ENCODE measurements at places on chromosomes 4 and X.
A peak's percentile ranks its signal among the peaks of the same experiment; 100 is the strongest.

- no peak for DNase-seq
Observed at GRCh38 chr4:77433418-77433733, 172.2 kb upstream of the CXCL13 start.

DNA sequence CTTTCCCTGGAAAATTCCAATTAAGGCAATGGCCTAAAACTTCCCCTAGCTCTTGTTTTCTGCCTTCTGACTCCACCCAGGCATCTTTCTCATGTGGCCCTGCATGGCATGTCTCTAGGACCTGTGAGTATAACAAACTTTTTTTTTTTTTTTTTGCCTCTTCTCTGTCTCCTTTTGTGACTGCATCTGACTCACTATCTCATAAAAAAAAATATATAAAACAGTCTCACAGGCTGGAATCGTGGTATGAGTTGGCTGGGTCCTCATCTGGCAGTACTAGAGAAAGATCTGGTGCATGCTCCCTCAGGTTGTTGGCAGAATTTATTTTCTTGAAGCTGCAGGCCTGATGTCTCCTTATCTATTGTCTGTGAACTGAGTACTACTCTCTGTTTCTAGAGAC, 313.9 kb downstream of the TECRL start:
- no peak for DNase-seq

GRCh38 chrX:99248180-99248579, 1161.9 kb downstream of the PCDH19 start:
- no peak for DNase-seq

DNA sequence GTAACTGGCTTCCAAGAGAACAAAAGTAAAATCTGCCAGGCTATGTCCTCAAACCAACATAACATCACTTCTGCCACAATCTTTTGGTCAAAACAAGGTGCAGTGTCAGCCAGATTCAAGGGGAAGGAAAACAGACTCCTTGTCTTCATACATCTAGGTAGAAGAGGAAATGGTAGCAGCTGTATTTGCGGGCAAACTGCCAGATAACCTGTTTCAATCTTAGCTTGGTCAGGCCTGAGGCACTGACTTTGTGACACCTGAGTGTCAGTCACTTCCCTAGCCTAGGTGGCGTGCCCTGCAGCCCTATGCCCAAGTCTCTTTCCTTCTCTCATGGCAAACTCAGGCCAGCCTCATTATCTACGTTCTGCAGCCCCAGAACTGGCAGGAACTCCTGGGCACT, 146.2 kb upstream of the JADE1 start:
- no peak for DNase-seq

DNA sequence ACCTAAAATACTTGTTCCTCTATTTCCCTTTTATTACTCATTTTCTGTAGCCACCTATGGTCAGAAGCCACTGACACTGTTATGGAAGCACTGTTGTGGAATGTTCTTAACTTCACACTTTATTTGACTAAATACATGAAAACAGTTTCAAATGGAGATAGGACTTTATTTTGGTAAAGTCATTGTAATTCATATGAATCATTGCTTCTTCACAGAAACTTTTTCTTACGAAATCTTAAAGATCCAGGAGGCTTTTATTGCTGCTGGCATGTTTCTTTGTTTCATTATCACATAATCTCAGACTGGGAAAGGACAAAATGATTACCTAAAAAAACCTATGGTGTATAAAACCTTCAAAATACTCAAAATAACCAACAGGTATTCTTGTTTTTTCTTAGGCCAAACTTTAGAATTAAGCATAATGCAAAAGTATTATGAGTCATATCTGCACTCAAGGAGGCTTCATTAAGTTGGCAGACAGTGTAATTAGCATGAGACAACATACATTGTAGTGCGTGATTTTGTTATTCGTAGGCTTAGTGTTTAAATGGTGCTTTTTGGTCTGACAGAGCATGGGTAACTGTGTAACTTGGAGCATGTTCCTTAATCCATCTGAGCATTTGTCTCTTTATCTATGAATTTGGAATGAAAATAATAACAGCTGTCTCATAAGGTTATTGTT, 58.0 kb downstream of the SH3BGRL start:
- no peak for DNase-seq

- DNase-seq: no peak
Observed at GRCh38 chr4:828641-829271, 2.8 kb upstream of the CPLX1 start.

- peak; percentile 46 for DNase-seq
Observed at GRCh38 chrX:45771560-45772340, 571.1 kb upstream of the DIPK2B start.

- DNase-seq: no peak
Observed at GRCh38 chrX:19718642-19719041, 168.8 kb downstream of the SH3KBP1 start.

DNA sequence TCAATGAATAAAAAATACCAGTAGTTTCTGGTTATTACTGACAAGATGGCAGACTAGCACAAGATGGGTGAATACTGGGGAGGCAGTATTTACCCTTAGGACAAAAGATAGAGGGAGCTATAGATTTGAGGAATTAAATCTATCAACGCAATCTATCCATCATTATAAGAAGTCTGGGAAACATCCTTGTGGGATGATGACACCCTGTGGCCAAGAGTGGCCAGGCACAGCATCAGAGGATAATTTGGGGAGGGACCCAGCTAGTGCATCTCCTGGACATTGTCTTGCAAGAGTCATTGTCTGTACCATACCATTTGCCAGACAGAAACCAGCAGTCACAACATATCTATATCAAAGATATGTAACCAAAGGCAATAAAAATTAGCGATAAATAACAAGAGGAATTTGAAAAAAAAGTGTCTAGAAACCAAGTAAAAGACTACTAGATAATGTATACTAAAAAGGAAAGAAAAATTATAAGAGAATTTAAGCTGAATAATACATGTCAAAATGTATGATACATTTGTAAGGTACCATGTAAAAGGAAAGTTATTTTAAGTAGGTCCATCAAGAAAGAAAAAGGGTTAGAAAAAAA, 22.9 kb downstream of the KCTD8 start:
- DNase-seq: no peak

Measured in activated CD8-positive, alpha-beta memory T cell treated with anti-CD3 and anti-CD28 coated beads, Interleukin-2, amount 50 U/mL, for 4 hours (primary cell).